ENCODE measurements at places on chromosomes 7 and 10.

GRCh38 chr10:127687548-127687947, 49.4 kb upstream of the FOXI2 start:
- no peak for DNase-seq

GRCh38 chr10:88865281-88865876, 13.7 kb upstream of the ANKRD22 start:
- no peak for DNase-seq

- DNase-seq = no peak
Observed at GRCh38 chr10:69629897-69630650, at the start of gene FAM241B. Gene FAM241B, plus strand, starts transcription at chr10:69630247. Its CDS starts 1,497 bp downstream, at chr10:69631744.

- DNase-seq = no peak
Observed at GRCh38 chr7:27251652-27252590, 9.3 kb downstream of the EVX1 start.

All from brain pericyte (primary cell).